ENCODE measurements at places on chromosomes 7 and 10.
A peak's percentile ranks its signal among the peaks of the same experiment; 100 is the strongest.

DNA sequence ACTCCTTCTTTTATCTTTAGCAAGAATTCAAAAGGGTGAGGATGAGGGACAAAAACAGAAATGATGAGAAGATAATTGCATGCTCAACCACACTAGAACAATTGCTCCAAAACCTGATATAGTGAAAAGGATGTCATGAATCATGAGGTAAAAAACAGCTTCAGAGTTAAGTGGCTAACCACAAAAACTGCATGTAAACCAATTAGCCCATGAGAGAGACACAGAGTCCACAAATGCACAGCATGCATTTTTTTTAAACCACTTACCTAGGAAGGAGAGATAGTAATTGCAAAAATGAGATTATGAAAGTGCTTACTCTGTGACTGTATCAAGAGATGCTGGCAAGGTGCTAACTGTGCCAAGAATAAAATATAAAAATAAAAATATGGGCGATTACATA lies 132.9 kb downstream of the MBL2 start:
- DNase-seq, result no peak

GRCh38 chr7:120337308-120337907 lies 64.4 kb downstream of the KCND2 start:
- no peak for DNase-seq

GRCh38 chr7:96179837-96180236 lies 142.1 kb downstream of the SLC25A13 start:
- no peak for DNase-seq

- no peak for DNase-seq
These were observed 4.9 kb upstream of the HOXA10 start for GRCh38 chr7:27179030-27179429.

- no peak for DNase-seq
These were observed 36.1 kb downstream of the NET1 start for GRCh38 chr10:5448333-5449001.

- DNase-seq, result no peak
These were observed 11.2 kb downstream of the MIOS start for GRCh38 chr7:7577888-7578287.

GRCh38 chr10:3095373-3096139 lies 28.2 kb downstream of the PFKP start:
- DNase-seq, result peak; percentile 48

GRCh38 chr10:62130948-62131347 lies 137.7 kb downstream of the RTKN2 start:
- DNase-seq, result no peak

- DNase-seq, result no peak
These were observed 169.2 kb downstream of the PRKCQ start for GRCh38 chr10:6410830-6411229.

- DNase-seq, result peak; percentile 27
These were observed 62.5 kb downstream of the MKI67 start for GRCh38 chr10:128063736-128064107.

- DNase-seq, result no peak
These were observed 696.8 kb upstream of the MBL2 start for GRCh38 chr10:53469383-53469782.

- no peak for DNase-seq
These were observed 5.8 kb downstream of the ZNF365 start for GRCh38 chr10:62380016-62380415.

GRCh38 chr10:125164421-125164820 lies 4.1 kb upstream of the CTBP2 start:
- no peak for DNase-seq

GRCh38 chr10:44974628-44975430 lies 3.8 kb downstream of the DEPP1 start:
- peak; percentile 65 for DNase-seq

- peak; percentile 44 for DNase-seq
These were observed 65.9 kb upstream of the LRRN3 start for GRCh38 chr7:111025006-111025405.
